Caki2 (cell line): ENCODE measurements at places on chromosomes 7 and 10. TPM values are rescaled to one million over a fixed set of nuclear protein-coding genes. Genes with fewer than 3 reads are reported as not detected.

GRCh38 chr7:32158076-32158475 lies 87.9 kb upstream of the PDE1C start:
- DNase-seq = no peak

DNA sequence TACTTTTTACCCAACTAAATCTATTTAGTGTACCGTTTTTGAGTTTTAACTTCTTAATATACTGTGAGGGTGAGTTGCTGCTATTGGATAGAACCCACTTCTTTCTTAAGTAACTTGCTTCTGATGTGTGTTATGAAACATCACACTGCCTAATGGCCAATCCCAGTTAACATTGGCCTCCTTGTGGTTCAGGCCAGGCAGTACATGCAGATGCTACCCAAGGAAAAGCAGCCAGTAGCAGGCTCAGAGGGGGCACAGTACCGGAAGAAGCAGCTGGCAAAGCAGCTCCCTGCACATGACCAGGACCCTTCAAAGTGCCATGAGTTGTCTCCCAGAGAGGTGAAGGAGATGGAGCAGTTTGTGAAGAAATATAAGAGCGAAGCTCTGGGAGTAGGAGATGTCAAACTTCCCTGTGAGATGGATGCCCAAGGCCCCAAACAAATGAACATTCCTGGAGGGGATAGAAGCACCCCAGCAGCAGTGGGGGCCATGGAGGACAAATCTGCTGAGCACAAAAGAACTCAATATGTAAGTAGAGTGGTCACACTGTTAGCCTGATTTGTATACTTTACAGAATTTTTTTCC lies 39.7 kb downstream of the TES start:
- DNase-seq = no peak

DNA sequence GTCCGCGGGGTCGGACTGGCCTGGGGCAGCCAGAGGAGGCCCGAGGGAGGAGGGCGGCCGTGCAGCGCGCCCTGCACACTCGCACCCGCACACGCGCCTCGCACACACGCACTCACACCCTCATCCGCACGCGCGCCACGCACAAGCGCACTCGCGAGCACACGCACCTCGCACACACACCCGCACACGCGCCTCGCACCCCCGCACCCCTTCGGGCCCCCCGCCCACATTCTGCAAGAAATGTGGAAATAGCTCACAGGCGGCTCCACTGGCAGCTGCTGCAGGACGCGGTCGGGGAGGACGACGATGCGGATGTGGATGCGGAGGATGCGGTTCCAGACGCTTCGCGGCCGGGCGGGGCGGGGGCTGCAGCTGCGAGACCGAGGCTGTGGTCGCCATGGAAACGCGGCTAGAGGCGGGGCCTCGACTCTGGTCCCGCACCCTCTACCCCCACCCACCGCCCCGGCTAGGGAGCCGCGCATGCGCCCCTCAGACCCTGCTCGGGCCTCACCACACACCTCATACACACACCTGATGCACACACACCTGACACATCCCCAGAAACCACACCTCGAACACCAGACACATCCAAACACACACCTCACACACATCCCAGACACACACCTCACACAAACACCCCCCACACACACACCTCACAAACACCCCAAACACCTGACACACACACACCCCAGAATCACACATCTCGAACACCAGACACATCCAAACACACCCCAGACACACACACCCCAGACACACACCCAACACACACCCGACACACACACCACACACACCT lies at the start of gene CALY:
CALY (minus strand) TSS at position 320 of the 793 bp plus-strand sequence. CDS start 7,907 bp downstream, outside the sequence.
- no peak for DNase-seq

- DNase-seq = no peak
Measured at GRCh38 chr10:48801001-48801421, 116.3 kb downstream of the WDFY4 start.

- no peak for DNase-seq
Measured at GRCh38 chr10:75098902-75099673, 12.4 kb upstream of the SAMD8 start.

BLOC1S2 gene
- total RNA-seq = 54.4 and 55.8 TPM in 2 replicates

DNA sequence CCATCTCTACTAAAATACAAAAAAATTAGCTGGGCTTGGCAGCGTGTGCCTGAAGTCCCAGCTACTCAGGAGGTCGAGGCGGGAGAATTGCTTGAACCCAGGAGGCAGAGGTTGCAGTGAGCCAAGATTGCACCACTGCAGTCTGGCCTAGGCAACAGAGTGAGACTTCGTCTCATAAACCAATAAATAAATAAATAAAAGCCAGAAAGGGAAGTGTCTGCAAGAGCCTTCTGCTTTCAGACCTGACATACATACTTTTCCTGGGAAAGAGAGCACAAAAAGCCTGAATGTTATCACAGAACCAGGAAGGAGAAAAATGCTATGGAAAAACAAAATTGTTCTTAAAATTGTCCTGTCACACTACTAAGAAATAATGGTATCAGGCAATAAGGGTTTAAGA lies 4.1 kb upstream of the KIF5B start:
- no peak for DNase-seq

DNA sequence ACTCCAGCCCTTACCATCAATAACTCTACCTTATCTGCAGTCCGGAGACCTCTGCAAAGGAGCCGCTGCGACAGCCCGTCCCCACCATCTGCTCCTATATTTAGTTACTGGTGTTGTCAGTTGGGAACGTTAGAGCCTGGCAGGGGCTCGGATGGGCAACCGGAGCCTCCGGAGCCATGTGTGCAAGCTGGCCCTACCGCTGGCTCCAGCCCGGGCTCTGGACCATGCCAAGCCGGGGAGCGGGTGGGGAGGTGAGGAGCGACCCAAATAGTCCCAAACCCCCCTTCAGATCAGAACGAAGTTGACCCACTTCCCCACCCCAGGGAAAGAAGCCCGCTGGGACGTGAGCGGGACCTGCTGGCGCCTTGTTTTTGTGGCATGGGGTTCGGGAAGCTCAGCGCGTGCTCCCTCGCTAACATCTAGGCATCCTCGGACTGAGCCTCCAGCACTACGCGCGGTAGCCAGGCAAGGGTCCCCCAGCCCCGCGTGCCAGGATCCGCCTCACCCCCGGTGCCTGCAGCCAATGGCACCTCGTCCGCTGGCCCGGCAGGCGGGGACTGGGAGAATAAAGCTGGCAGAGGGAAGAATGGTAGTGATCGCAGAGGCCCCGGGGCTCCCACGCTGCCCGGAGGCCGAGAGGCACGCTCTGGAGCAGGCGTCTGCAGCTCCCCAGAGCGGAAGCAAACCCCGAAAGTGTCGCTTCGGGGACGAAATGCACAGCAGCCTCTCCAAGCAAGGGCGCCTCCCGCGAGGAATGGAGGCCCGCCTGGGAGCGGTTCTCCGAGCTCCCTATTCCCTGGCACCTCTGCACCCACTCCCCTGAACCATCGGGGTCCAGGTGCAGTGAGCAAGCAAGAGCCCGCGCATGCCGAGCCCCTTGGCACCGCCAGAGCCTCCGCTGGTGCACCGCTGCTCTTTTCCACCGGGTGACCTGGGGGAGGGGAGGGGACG lies 679 bp downstream of the LRRC20 start:
- DNase-seq = peak; percentile 37

DNA sequence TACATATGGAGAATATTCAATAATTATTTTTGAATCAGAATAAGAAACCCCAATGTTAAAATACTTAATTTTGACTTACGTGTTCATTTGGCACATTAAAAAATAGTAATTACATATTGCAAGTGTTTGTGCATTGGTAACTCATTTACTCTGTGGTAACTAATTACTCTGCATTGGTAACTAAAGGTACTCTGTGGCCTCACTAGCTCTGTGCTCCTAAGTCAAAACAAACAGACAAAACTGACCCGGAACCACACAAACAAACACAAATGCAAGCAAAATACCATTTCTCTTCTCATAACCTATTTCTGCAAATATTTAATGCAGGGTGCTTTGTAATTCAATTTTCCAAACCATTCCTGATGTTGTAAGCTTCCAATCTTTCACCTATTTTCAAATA lies 1244.3 kb downstream of the REEP3 start:
- no peak for DNase-seq

ZNF37A gene
- 1.8 and 2.6 TPM in 2 replicates for total RNA-seq

DNA sequence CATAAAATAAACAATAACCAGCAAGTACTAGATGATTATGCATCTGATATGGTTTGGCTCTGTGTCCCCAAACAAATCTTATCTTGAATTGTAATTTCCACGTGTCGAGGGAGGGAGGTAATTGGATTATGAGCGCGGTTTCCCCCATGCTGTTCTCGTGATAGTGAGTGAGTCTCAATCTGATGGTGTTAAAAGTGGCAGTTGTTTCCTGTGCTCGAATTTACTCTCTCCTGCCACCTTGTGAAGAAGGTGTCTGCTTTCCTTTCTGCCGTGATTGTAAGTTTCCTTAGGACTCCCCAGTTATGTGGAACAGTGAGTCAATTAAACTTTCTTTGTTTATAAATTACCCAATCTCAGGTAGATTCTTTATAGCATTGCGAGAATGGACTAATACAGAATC lies 15.1 kb downstream of the CNTNAP2 start:
- DNase-seq = no peak

NUTM2E gene
- total RNA-seq = not detected in 2 replicates

- DNase-seq = no peak
Measured at GRCh38 chr10:80580638-80581468, 43.2 kb downstream of the SH2D4B start.

- no peak for DNase-seq
Measured at GRCh38 chr7:25167262-25167843, 42.3 kb upstream of the CYCS start.

DNA sequence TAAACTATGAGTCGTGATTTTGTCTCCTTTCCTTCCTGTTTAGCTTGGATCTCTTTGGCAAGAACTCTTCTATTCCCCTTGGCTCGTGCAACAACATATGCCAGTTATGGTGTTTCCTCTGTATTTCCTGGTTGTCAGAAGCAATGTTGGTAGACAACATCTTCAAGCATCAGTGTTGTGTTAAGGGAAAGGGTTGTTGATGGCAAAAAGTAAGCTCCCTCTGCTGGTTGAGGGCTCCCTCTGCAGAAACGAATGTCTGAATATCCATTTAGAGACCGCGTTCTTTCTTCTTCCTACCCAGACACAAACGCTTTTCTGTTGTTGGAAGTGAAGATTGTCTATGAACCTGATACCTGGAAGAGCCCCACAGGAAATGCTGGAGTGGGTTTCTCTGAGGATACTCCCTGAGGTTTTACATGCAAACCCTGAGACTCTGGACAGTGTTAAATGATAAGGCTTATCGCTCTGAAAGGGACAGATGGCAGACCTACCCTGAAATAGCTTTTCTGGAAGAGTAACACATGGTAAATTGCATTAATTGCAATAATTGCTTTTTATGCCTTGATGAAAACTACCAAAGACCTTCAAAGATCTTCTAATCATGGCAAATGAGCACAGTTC lies 23.5 kb upstream of the C1QL3 start:
- peak; percentile 26 for DNase-seq

GRCh38 chr7:99485094-99485493 lies 12.4 kb downstream of the ZNF789 start:
- no peak for DNase-seq

DNA sequence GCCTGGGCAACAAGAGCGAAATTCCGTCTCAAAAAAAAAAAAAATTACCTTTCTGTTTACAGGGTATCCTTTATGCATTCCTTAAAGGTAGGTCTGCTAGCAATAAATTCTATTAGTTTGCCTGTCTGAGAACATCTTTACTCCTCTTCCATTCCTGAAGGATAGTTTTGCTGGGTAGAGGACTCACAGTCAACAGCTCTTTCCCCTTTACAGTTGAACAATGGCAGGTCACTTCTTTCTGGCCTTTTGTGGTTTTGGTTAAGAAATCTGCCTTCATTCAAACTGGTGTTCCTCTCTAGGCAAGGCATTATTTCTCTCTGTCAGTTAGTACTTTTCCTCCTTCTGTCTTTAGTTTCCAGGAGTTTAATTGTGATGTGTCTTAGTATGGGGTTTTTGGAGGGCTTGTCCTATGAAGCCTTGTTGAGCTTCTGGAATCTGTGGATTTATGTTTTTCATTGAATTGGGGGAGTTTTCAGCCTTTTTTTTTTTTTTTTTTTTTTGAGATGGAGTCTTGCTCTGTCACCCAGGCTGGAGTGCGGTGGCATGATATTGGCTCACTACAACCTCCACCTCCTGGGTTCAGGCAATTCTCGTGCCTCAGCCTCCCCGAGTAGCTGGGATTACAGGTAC lies 4.8 kb upstream of the DNAAF5 start:
- DNase-seq = no peak

ARHGEF5 gene
- 8.7 and 10.6 TPM in 2 replicates for total RNA-seq

AKR1C8 gene
- total RNA-seq = 4.3 TPM in 1 of 2 replicates, not detected in the other

FAM221A gene
- total RNA-seq = 4.1 TPM in 1 of 2 replicates, not detected in the other

- no peak for DNase-seq
Measured at GRCh38 chr7:38461887-38462286, 169.3 kb downstream of the AMPH start.

PALD1 gene
- 1.3 and 1.6 TPM in 2 replicates for total RNA-seq

- DNase-seq = no peak
Measured at GRCh38 chr7:55381696-55382095, 16.6 kb downstream of the LANCL2 start.

- DNase-seq = no peak
Measured at GRCh38 chr7:148804343-148805235, 79.5 kb downstream of the EZH2 start.

- no peak for DNase-seq
Measured at GRCh38 chr10:7192831-7193361, 217.9 kb downstream of the SFMBT2 start.

GRCh38 chr7:105920766-105921165 lies 42.3 kb upstream of the CDHR3 start:
- no peak for DNase-seq

- no peak for DNase-seq
Measured at GRCh38 chr7:32462451-32462850, 27.7 kb downstream of the LSM5 start.

DNA sequence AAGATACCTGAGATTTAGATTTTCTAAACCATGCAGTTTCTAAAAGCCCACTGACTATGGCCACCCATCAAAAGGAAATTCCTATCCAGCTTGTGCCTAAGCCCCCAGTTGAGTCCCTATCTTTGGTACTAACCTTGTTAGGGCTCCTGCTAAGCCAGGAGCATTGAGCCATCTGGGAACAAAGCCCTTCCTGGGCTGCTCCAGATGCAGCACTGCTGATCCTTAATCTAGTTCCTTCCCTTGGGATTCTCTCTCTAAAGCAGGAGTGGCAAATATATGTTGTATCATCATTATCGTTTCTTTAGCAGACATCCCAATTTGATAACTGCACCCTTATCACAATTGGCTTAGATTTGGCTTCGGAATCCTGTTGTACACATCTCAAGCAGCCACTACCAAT lies 24.7 kb upstream of the PDLIM1 start:
- no peak for DNase-seq

C1QL3 gene
- not detected in 2 replicates for total RNA-seq

GRCh38 chr10:5830629-5831445 lies 17.6 kb upstream of the GDI2 start:
- DNase-seq = no peak

ASB4 gene
- total RNA-seq = not detected in 2 replicates

GRCh38 chr7:27184337-27185012 lies 557 bp downstream of the HOXA11 start:
- peak; percentile 38 for DNase-seq
